ENCODE measurements at places on chromosomes 11 and 22.

- no peak for DNase-seq
Observed at GRCh38 chr22:26725012-26725676, 67.8 kb downstream of the MIAT start.

GRCh38 chr11:12274558-12275197, 102.7 kb upstream of the PARVA start:
- peak; percentile 36 for DNase-seq

- no peak for DNase-seq
Observed at GRCh38 chr11:84886344-84886743, 740.8 kb downstream of the DLG2 start.

GRCh38 chr11:110645253-110645652, 67.0 kb downstream of the ARHGAP20 start:
- DNase-seq, result no peak

Data from fibroblast of pulmonary artery (primary cell).